ENCODE measurements at places on chromosomes 11 and 22.

DNA sequence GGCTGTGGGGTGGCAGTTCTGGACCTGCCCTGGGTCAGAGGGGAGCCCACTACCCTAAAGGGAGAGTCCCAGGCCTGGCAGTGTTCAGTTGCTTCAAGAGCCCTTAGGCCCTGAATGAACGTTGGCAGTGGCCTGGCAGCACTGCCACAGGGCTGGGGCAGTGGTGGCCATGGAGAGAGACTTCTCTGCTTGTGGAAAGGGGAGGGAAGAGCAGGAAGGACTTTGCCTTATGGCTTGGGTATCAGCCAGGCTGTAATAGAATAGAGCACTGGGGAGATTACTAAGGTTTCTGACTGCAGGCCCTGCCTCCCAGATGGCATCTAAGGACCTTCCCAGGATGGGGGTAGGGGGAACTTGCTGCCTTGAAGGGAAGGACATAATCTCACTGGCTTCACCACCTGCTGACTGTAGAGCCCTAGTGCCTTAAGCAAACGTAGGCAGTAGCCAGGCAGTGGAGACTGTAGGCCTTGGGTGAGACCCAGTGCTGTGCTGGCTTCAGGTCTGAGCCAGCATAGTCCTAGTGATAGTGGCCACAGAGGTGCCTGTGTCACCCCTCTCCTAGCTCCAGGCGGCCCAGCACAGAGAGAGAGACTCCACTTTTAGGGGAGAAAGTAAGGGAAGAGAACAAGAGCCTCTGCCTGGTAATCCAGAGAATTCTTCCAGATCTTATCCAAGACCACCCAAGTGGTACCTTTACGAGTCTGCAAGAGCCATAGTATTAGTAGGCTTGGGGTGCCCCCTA is 27.6 kb downstream of the PLA2G6 start:
- DNase-seq, result no peak

GRCh38 chr22:50210378-50211139 is 9.7 kb downstream of the SELENOO start:
- DNase-seq, result no peak

- no peak for DNase-seq
Observed at GRCh38 chr11:111612224-111612623, 10.0 kb downstream of the SIK2 start.

DNA sequence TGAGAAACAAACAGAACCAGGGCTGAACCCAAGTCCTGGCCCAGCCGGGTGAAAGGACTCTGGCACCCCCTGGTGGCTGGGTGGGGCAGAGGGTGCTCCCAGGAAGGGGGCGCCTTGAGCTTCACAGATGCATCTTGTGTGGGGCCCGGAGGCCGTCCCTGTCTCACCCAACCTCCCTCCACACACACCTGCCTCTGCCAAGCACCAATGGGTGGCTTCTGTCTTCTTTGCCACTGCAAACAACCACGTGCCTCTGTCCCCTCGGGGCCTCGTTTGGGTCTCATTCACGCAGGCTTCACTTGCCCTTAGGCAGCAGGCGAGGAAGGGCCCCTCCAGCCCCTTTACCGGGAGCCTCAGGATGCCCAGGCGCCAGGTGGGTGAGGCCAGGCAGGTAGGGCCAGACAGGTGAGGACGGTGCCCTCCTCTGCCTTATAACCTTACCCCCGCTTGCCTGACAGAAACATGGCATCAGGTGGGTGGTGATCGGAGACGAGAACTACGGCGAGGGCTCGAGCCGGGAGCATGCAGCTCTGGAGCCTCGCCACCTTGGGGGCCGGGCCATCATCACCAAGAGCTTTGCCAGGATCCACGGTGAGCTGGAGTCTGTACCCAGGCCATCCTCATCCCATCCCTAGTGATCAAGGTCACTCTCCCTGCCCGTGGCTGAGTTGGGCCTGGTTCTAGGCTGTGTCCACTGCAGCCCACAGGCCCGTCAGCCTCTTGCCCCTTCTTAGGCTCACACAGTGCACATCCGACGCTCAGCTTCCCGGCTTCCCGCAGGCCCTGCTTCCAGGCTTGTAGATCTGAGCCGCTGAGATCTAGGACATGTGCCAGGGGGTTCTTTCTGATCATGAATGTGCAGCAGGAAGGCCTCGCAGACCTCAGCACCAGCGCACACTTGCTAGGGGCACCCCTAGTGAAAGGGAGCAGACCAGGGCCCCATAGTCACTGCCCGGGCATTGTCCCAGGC is 17.2 kb downstream of the POLR3H start:
- DNase-seq, result no peak

GRCh38 chr11:61756452-61757212 is 4.2 kb downstream of the MYRF start:
- no peak for DNase-seq

DNA sequence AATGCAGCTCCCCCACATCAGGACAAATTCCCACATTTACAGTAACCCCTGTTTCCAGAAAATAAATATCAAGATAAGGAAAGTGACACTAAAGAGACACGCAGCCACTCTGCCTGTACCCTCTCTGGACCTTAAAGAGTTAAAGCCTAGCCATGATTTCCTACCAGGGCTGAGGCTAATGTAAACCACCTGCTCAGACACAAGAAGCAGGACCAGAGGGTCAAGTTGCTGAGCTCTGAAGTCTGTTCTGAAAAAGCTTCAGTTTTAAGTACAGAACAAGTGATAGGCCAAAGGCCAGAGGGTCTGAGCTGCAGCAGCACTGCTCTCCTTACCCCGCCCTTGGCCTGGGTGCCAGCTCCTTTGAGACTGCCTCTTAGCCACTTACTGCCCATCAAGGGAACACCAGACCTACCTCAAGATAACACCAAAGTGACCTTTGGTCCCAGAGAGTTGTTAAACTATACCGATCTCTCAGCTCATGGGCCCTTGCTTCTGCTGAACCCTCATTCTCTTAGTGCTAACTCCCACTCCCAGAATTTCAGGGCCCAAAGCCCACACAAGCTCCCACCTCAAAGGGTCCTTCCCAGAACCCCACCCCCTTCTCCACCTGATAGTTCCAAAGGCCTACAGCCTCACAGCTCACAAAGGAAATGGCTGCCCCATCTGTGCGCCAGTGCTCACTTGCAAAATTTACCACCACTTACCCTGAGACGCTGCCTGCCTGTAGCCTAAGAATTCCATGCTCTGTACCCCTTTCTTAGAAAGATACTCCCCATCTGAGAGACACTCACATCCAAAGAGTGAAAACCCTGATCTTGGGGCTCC is 40.5 kb downstream of the IL18BP start:
- DNase-seq, result peak; percentile 40

GRCh38 chr22:50169774-50170341 is 673 bp upstream of the PANX2 start:
- DNase-seq, result no peak

DNA sequence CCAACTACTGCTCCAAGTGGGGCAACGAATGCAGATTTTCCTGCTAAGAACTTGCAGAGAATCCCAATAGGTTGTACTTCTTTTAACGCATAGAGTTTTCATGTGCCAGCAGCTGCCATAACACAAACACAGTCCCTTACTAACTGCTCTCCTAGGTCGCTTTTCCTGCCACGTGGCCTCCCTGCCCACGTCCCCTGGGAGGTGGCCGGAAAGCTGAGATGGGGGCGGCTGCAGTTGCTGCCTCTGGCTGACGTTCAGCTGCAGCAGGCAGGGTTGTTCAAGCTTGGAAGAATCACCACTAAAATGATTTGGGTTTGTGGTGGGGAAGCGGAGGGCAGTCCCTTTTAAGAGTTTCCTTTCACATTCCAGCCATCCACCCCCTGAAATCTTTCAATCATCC is 39.3 kb downstream of the ZNF202 start:
- no peak for DNase-seq

DNA sequence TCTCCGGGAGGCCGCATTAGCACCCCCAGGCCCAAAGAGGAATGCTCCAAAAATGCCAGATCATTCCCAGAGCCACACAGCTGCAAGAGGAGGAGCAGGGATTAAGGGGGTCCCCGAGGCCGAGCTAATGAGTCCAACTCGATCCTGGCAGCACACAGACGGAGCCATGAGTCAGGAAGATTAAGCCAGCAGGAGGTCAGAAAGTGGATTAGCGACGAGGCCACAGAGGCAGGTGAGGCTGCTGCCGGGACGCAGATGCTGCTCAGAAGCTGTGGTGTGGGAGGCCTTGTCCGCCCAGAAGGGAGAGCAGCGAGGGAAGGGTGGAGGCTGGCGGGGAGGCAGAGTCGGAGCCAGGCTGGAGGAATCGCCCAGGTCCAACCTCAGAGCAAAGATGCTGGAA is 120.5 kb downstream of the SHANK2 start:
- DNase-seq, result no peak

DNA sequence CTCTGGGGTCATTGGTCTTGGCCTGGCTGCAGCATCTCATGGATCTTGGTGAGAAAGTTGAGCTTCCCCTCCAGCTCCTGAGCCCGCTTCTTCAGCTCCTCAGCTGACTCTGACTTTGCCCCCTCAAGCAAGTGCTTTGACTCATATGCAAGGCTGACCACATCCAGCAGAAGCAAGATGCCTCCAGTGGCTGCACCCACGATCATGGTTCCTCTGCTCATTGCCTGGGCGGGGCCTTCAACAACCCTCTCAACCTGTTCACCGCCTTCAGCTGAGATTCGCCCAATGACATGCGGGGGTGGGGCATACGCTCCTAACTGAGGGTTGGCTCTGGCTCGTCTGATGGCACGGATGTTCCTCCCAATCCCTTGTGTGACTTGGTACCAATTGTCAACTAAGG is 11.9 kb downstream of the APOL2 start:
- DNase-seq, result no peak
